ENCODE measurements at places on chromosomes 12 and 14. TPM values are rescaled to one million over a fixed set of nuclear protein-coding genes. Genes with fewer than 3 reads are reported as not detected.
A peak's percentile ranks its signal among the peaks of the same experiment; 100 is the strongest.

DNA sequence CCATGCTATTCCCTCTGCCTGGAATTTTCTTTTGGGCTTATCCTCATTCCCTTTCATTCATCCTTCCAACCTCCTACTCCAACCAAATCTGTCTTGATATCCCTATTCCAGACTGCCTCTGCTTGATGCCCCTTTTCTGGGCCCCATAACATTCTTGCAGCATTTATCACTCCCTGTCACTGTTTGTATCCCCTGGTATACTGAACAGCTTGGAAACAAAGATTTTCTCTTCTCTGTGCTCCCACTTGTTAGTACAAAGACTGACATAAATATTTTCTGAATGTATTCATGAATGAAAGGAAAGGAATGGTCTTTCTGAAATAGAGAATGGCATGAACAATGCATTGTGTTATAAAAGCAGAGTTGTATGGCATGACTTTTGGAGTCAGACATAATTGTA is 7.5 kb downstream of the IRAK4 start:
- no peak overlapping the region for H3K27ac ChIP-seq
- DNase-seq: no peak
- no peak overlapping the region for H3K4me3 ChIP-seq
- H3K4me1 ChIP-seq: no peaks in the 10 kb centered on the region
- H3K27me3 ChIP-seq: no peaks in the 10 kb centered on the region
- H3K36me3 ChIP-seq: no peaks in the 10 kb centered on the region

- H3K36me3 ChIP-seq: no peaks in the 10 kb centered on the region
- DNase-seq: no peak
- H3K4me3 ChIP-seq: no peak overlapping the region
- peaks cover 36% of the 10 kb centered on the region for H3K4me1 ChIP-seq
These were observed 72.9 kb downstream of the DENND5B start for GRCh38 chr12:31517994-31518393.

GRCh38 chr12:45729233-45730083 is at the start of gene ARID2:
Gene ARID2, plus strand, starts transcription at chr12:45729706. Its CDS starts 131 bp downstream, at chr12:45729837.
- no peaks in the 10 kb centered on the region for H3K27me3 ChIP-seq
- peaks cover 17% of the 10 kb centered on the region for H3K36me3 ChIP-seq
- H3K4me1 ChIP-seq: peaks cover 24% of the 10 kb centered on the region

DNA sequence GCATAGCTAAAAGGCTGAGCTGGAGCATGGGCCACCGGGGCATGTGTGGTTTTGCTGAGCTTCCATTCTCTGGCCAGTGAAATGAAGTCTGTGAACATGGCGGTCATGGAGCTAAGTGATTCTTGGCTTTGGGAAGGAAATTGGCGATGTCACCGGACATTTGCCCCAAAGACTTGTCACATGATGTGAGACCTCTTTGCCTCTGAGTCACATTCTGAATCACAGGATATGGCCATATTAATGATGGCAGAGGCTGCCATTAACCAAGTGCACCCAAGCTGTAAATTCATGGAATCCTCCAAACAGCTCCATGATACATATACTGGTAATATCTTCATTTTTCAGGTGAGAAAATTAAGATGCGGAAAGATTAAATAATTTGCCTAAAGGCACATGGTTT is 27.4 kb upstream of the BATF start:
- DNase-seq: no peak
- H3K4me1 ChIP-seq: no peaks in the 10 kb centered on the region
- H3K27me3 ChIP-seq: no peaks in the 10 kb centered on the region

DNA sequence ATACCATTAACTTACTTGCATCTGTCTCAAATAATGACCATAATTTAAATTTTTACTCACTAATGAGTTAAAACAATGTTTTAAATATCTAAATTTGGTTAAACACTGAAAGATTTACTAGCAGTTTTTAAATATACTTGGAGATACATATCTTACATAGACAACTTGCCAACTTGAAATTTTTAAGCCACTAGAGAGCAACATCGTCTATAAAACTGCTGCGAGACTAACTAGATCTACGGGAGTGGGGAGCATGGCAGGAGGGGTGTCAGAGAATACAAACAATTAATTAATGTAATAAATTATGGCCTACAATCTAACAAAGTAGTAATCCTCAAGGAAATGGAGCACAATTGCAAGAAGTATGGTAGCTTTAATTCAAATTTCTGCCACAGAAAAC is 120.4 kb downstream of the LRRIQ1 start:
- H3K4me3 ChIP-seq: no peak overlapping the region
- H3K27ac ChIP-seq: no peak overlapping the region
- H3K36me3 ChIP-seq: no peaks in the 10 kb centered on the region
- DNase-seq: no peak
- H3K4me1 ChIP-seq: no peaks in the 10 kb centered on the region

DNA sequence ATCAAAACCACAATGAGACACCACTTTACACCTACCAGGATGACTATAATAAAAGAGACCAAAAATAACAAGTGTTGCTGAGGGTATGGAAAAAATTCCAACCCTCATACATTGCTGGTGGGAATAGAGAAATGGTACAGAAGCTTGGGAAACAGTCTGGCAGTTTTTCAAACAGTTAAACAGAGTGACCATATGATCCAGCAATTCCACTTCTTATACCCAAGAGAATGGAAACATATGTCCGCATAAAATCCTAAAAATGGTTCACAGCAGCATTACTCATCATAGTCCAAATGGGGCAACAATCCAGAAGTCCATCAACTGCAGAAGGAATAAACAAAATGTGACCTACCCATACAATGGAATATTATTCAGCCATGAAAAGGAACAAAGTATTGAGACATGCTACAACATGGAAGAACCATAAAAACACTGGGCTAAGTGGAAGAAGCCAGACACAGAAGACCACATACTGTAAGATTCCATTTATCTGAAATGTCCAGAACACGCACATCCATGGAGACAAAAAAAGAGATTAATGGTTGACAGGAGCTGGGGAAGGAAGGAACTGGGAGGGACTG is 44.5 kb downstream of the CHGA start:
- H3K4me1 ChIP-seq: no peaks in the 10 kb centered on the region
- DNase-seq: no peak
- H3K27ac ChIP-seq: no peak overlapping the region

DNA sequence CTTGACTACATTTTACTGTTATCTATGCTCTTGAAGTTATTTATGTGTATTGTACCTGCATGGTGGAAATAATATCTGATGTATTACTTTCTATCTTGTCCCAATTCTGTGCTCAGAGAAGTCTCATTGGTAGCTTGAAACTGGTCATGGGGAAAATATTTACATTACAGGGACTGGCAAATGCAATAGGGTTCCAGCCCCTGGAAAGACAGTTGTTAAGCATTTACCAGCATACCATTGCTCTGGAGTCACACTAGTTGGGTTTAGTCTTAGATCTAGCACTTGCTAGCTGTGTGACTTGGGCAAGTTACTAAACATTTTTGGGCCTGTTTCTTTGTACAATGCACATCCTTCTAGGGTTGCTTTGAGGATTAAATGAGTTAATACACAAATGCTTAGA is 86.3 kb upstream of the NRXN3 start:
- H3K36me3 ChIP-seq: no peaks in the 10 kb centered on the region
- no peak for DNase-seq
- no peaks in the 10 kb centered on the region for H3K27me3 ChIP-seq

GRCh38 chr14:89027097-89027740 is 202.8 kb downstream of the TTC8 start:
- peak overlapping the region; percentile 47 for H3K4me3 ChIP-seq
- no peaks in the 10 kb centered on the region for H3K27me3 ChIP-seq
- H3K27ac ChIP-seq: no peak overlapping the region
- H3K36me3 ChIP-seq: no peaks in the 10 kb centered on the region
- DNase-seq: no peak
- H3K4me1 ChIP-seq: no peaks in the 10 kb centered on the region

DNA sequence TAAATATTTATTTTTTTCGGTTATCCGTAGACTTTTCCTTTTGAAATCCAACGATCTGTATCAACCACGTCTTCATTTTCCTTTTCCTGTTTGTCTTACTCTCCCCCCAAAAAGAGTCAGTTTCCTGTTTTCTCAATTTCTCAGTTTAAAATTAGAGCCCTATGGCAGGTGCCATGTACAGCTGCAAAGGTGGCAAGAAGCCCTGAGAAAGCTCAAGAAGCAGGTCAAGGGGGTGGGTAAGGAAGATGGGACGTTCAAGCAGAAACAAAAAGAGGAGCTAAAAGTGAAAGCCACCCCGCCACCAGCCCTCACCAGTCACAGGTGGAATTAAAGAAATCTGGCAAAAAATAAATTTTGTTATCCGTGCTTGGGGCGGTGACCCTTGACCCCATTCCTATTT is 26.7 kb downstream of the SLC35E3 start:
- no peak overlapping the region for H3K27ac ChIP-seq
- no peaks in the 10 kb centered on the region for H3K36me3 ChIP-seq
- no peaks in the 10 kb centered on the region for H3K4me1 ChIP-seq
- no peaks in the 10 kb centered on the region for H3K27me3 ChIP-seq

GRCh38 chr14:102295270-102295669 is 9.7 kb downstream of the MOK start:
- DNase-seq: no peak
- no peaks in the 10 kb centered on the region for H3K36me3 ChIP-seq
- H3K4me1 ChIP-seq: peaks cover 17% of the 10 kb centered on the region
- peak overlapping the region; percentile 46 for H3K27ac ChIP-seq
- no peaks in the 10 kb centered on the region for H3K27me3 ChIP-seq
- no peak overlapping the region for H3K4me3 ChIP-seq

DNA sequence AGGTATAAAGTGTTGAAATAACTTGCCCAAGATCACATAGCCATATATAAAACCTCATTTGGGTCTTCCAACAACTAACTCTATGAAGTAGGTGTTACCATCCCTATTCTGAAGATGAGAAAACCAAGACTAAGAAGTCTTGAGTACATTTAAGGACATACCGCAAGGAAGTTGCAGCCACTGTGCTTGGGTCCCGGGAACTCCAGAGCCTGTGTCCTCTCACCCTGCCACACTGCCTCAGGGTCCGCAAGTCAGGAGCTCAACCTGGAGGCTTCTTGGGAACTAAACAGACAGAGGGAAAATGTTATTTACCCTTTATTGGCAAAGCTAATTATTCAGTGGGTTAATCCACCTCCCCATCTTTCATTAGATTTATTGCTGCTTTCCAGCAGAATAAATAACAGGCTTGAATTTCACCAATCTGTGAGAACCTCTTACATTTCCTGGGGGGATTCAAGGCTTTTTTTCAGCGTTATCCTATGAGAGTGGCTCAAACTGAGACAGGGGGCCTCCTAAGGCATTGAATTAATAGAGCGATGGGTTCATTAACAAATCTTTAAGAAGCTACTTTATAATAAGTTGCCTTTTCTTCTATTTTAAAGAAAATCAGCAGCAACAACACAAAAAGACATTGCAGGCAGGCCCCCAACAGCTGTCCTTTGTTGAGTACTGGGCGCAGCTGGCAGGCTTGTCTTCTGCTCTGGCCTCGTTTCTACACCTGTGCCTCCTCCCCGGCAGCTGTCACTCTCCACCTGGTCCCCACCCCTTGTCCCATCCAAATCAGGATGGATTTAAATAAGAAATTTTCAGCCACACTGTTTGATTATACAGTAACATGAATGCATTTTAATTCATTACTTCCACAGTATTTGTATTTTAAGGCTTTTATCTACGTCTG is 25.3 kb downstream of the PHLDA1 start:
- peak overlapping the region; percentile 26 for H3K27ac ChIP-seq
- no peak for DNase-seq
- no peaks in the 10 kb centered on the region for H3K4me1 ChIP-seq
- no peaks in the 10 kb centered on the region for H3K36me3 ChIP-seq

GRCh38 chr12:14066021-14066420 is 84.6 kb upstream of the GRIN2B start:
- DNase-seq: no peak
- no peaks in the 10 kb centered on the region for H3K27me3 ChIP-seq
- H3K27ac ChIP-seq: no peak overlapping the region
- no peak overlapping the region for H3K4me3 ChIP-seq

DNA sequence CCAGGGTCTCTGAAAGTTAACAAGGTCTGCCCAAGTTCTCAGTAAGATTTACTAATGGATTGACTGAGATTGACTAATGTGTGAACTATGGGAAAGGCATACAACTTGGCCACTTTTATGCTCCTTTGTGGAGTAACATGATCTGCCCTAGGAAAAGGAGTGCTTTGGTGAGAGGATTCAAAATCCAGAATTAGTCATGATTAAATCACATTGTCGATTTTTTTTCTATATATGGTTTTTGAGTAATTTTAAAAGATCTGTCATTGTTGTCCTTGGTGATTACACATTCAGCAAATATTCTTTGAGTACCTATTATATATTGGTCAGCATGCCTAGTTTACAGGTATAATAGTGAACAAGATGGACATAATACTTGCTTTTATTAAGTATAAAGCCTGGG is 147.7 kb upstream of the SYT10 start:
- H3K4me1 ChIP-seq: no peaks in the 10 kb centered on the region
- no peaks in the 10 kb centered on the region for H3K27me3 ChIP-seq
- H3K4me3 ChIP-seq: no peak overlapping the region
- no peaks in the 10 kb centered on the region for H3K36me3 ChIP-seq

- no peak overlapping the region for H3K4me3 ChIP-seq
- no peaks in the 10 kb centered on the region for H3K4me1 ChIP-seq
- DNase-seq: no peak
- H3K27me3 ChIP-seq: no peaks in the 10 kb centered on the region
These were observed 1.3 kb downstream of the SALL2 start for GRCh38 chr14:21524575-21525490.

GRCh38 chr14:52692248-52692962 is 3.0 kb downstream of the ERO1A start:
- H3K27ac ChIP-seq: peak overlapping the region; percentile 61
- H3K36me3 ChIP-seq: no peaks in the 10 kb centered on the region
- peak overlapping the region; percentile 95 for H3K4me3 ChIP-seq

DNA sequence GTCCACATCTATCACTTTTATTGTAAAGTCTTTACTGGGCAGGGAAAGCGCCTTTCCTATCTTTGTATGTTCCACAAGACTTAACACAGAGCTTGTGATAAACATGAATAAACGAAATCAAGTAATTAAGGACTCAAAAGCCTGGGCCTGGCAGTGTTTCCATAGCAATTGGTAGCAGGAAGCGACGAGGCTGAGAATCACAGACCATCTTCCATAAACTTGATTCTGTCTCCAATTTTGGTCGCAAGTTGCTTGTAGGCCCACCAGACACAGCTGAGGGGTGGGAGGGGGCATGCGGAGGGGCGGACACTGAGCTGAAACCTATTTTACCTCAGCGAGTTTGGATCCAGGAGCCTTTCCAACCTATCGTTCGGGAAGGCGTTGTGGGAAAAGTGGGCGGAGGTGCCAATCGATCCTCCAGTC is 302 bp downstream of the CCDC38 start:
- H3K36me3 ChIP-seq: no peaks in the 10 kb centered on the region
- DNase-seq: no peak
- H3K4me3 ChIP-seq: peak overlapping the region; percentile 63
- H3K4me1 ChIP-seq: no peaks in the 10 kb centered on the region

GRCh38 chr12:55797068-55797467 is 20.5 kb downstream of the SARNP start:
- H3K27me3 ChIP-seq: no peaks in the 10 kb centered on the region
- H3K36me3 ChIP-seq: peaks cover 48% of the 10 kb centered on the region
- no peak overlapping the region for H3K27ac ChIP-seq
- H3K4me1 ChIP-seq: 0 out of 2 replicates have a peak, but pooled peaks cover 3% of the 10 kb centered on the region
- no peak overlapping the region for H3K4me3 ChIP-seq
- DNase-seq: no peak

GRCh38 chr12:72288911-72289310 is 16.7 kb downstream of the TRHDE start:
- no peaks in the 10 kb centered on the region for H3K4me1 ChIP-seq
- H3K27ac ChIP-seq: no peak overlapping the region
- no peaks in the 10 kb centered on the region for H3K36me3 ChIP-seq
- H3K4me3 ChIP-seq: no peak overlapping the region
- H3K27me3 ChIP-seq: no peaks in the 10 kb centered on the region

Gene CARMIL3
- total RNA-seq: 0.15 TPM

Gene OAS1
- total RNA-seq: 4.5 TPM

Gene GDF11
- 11.8 TPM for total RNA-seq

Gene CMA1
- not detected for total RNA-seq

Gene APOLD1
- total RNA-seq: 4.1 TPM

Gene SLC10A1
- total RNA-seq: not detected

Gene GLIPR1
- 11.5 TPM for total RNA-seq

Gene MORN3
- 0.72 TPM for total RNA-seq
